ENCODE measurements at places on chromosomes 13 and 19.

DNA sequence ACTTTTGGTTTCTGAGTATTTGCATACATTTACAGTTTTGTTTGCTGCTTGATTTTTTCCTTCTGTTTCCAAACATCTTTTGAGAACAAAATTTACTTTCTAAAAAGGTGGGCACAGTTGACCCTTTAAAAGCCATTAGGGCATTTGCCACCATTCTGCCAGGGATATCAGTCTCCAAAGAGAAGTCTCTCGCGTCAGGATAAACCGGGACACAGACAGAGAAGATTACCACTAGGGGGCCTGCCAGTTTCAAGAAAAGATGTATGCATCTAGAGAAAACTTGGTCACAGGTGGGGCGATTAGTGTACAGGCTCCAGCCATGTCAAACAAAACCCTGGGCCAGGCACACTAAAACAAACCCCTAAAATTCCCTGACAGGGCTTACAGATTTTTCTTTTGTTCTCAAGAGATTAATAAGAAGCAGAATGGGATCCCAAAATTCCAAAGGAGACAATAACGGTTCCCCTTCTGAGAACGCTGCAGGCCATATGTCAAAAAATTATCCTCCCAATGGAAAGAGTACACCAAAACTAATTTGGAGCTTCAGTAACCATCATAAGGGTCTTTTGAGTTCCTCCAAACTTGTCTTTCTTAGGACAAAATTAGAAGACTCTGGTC, 10.7 kb upstream of the PABPC3 start:
- DNase-seq: no peak

DNA sequence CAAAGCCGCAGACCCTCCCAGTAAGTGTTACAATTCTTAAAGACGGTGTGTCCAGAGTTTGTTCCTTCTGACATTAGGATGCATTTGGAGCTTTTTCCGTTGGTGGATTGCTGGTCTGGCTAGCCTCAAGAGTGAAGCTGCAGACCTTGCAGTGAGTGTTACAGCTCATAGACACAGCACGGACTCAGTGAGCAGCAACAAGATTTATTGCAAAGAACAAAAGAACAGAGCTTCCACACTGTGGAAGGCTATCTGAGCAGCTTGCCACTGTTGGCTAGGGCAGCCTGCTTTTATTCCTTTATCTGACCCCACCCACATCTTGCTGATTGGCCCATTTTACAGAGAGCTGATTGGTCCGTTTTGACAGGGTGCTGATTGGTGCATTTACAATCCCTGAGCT, 242.8 kb upstream of the SGCG start:
- no peak for DNase-seq

DNA sequence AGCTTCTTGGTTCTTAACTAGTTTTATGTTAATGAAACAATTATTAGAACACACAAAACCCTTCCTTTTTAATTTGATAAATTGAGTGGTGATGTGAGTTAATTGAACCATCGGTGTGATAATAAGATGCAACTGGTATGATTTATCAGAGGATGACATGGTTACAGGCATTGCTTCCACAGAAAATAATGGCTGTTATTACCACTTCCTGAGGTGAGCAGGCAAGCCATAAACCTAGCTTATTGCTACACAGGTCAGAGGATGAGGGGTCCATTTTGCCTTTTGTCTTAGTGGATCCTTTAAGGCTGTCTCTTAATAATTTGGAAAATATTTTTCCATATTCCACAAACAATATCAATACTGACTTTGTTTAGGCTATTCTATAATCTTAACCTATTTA, 226.6 kb upstream of the EDNRB start:
- no peak for DNase-seq

- no peak for DNase-seq
Observed at GRCh38 chr13:71677124-71677523, 189.9 kb downstream of the DACH1 start.

GRCh38 chr19:38433268-38433733, at the start of gene RYR1:
RYR1 (plus strand) TSS chr19:38433691; CDS start chr19:38433830, 139 bp downstream.
- peak; percentile 51 for DNase-seq

- DNase-seq: no peak
Observed at GRCh38 chr13:102443249-102443648, 41.4 kb upstream of the FGF14 start.

- no peak for DNase-seq
Observed at GRCh38 chr13:39540929-39541605, 61.9 kb downstream of the LHFPL6 start.

GRCh38 chr13:26619358-26619757, 61.9 kb downstream of the WASF3 start:
- no peak for DNase-seq

DNA sequence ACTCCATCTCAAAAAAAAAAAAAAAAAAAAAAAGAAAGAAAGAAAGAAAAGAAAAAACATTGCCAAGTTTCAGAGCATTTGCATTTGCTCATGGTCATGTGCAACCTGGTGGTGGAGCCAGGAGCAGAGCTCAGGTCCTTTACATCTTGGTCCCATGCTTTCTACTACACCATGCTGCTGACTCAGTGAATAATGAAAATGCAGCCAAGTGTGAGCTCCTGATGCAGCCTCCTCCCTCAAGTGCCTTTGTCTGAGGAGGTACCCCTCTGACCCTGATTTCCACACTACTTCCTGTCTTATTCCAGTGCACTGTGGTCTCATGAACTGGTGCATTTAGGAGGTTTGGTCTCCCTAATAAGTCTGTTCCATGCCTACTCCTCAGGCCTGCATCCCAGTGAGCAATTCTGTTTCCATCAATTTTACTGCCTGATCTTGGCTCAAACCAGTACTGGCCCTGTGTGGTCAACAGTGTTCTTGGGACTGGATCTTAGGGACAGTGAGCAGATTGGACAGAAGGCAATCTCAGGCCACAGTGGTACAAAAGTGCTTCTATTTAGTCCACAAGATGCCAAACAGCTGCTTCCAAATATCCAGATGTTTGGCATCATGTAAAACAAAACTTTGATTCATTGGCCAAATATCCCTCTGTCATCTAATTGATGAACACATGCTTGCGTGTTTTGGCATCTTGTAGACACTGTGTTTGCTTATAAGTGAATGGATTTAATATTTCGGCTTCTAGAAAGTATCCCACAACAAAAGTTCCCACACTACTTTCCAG, 28.8 kb upstream of the LRCH1 start:
- DNase-seq: no peak

DNA sequence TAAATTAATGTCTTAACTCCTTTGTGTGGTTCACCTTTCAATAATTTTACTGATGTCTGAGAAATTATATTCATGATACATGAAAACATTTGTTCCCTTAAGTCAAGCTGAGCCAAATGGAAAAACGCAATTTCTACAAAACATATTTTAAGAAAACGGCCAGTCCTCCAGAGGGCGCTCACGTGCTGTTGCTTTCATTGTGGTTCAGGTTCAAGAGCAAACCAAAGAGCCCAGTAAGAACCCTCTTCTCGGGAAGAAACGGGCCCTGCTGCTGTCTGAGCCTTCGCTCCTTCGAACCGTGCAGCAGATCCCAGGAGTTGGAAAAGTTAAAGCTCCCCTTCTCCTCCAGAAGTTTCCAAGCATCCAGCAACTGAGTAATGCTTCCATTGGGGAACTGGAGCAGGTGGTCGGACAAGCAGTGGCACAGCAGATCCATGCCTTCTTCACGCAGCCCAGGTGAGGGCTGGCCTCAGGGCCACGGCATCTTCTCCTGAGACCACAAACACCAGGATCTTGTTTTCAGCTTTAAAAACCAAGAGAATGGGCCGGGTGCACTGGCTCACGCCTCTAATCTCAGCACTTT, 4.3 kb downstream of the FAAP24 start:
- DNase-seq: peak; percentile 48

- DNase-seq: no peak
Observed at GRCh38 chr19:41707502-41707812, 969 bp upstream of the CEACAM5 start.

- no peak for DNase-seq
Observed at GRCh38 chr13:39765801-39766463, 110.5 kb downstream of the COG6 start.

- no peak for DNase-seq
Observed at GRCh38 chr13:83975655-83976165, 93.4 kb upstream of the SLITRK1 start.

GRCh38 chr19:46718157-46718933, 1.4 kb upstream of the PRKD2 start:
- DNase-seq: peak; percentile 67

- DNase-seq: no peak
Observed at GRCh38 chr13:112990783-112991182, 21.8 kb downstream of the MCF2L start.

- no peak for DNase-seq
Observed at GRCh38 chr13:98972627-98973026, 5.2 kb downstream of the DOCK9 start.

DNA sequence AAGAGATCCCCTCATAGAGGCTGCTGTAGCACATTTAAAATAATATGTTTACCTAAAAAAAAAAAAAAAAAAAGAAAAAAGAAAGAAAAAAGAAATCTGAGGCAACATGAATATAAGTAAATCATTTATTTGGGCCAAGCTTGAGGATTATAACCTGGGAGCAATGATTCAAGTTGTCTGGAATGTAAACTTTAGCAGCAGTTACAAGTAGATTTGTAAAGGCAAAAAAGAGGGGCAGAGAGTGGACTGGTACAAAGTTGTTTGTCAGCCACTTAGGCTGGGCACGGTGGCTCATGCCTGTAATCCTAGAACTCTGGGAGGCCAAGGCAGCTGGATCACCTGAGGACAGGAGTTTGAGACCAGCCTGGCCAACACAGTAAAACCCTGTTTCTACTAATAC, 11.3 kb downstream of the ZNF43 start:
- no peak for DNase-seq

DNA sequence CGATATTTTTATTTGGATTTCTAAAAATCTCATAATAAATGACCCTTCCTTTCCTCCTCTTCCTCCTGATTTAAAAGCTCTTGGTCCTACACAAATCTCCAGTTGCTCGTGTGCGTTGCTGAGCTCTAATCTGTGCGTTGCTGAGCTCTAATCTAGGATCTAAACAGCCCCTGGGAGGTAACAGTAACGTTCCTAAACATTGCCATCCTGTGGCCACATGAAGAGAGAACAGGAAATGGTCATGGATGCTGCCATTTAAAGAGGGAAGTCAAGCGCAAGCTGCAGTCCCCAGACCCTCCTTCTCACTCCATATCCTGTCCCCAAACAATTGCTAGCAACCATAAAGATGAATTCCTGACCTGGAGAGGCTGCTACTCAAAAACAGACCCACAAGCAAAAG, 170.8 kb downstream of the NUFIP1 start:
- DNase-seq: no peak

GRCh38 chr13:71499944-71500514, 367.0 kb downstream of the DACH1 start:
- DNase-seq: no peak

DNA sequence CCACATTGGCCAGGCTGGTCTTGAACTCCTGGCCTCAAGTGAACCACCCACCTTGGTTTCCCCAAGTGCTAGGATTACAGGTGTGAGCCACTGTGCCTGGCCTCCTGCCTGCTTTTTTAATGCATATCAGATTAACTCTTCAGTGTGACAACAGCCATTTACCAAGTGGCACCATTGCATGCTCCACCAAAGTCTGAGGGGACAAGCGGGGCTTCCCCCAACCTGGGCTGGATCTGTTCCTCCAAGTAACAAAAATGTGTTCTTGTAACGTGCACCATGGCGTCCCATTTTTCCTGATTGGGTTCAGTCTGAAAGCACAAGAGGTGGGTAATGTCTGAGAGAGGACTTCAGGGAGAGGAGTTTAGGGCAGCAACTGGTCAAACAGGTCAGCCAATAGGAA, 77.8 kb downstream of the TEX29 start:
- no peak for DNase-seq

DNA sequence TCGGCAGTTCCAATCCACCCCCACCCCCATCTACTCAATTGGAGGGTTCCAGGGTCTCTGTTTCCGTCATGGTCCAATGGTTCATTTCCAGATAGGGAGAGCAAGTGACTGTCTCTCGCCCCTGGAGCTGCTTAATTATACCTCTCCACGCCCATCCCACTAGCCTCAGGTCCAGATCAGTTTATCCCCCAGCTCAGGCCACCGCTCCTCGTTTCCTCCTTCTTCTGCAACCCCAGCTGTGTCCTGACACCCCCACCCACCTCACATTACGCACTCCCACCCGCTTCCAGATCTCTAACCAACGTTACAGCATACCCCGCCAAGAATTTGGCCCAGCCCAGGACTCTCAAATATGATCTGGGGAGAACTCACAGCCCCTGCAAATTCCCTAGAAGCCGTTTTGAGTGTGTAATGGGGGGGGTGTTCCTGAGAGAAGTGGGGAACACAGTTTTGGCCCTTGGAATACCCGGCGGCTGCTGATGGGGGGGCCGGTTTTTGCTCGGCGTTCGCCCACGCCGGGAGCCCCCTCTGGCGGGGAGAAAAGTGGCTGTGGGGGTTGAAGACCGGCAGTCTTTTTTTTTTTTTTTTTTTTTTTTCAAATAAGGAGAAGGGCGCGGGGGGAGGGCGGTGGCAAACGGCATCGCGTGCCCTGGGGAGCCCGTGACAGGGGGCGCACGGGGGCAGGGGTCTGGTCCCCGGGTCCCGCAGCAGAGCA, 1.7 kb upstream of the PDE4A start:
- no peak for DNase-seq

- no peak for DNase-seq
Observed at GRCh38 chr19:4774136-4774535, 17.4 kb upstream of the FEM1A start.

DNA sequence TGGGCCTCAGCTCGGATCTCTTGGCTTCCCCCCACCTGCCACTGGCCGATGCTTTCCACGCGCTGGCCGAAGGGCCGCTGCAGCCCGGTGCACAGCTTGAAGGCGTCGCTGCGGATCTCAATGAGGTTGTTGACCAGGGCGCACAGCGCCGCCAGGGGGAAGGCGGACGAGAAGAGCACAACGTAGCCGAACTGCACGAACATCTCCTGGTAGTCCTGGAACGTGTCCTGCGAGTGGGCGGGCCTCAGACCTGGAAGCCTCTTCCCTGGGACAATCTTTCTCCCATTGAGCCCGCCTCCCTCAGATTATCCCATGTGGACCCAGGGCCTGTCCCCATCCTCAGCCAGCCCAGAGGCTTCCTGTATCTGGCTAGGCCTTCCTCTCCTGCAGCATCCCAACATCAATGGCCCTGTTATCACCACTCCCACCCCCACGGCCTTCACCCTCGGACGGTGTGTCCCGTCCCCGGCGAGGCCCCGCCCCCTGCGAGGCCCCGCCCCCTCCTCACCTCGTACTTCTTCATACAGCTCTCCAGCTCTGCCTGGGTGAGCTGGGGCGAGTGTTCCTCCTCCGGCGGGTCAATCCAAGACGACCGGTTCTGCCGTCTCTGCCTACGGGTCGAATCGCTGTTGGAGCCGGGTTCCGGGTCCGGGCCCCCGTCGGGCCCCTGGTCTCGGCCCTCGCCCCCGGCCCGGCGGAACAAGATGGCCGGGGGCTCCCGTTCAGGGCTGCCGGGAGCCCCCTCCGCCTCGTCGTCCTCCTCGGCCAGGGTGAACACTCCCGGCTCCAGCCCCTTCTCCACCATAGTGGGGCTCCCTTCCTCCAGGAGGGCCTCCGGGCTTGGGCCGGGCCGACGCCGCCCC, 6.8 kb downstream of the ANO8 start:
- peak; percentile 66 for DNase-seq

DNA sequence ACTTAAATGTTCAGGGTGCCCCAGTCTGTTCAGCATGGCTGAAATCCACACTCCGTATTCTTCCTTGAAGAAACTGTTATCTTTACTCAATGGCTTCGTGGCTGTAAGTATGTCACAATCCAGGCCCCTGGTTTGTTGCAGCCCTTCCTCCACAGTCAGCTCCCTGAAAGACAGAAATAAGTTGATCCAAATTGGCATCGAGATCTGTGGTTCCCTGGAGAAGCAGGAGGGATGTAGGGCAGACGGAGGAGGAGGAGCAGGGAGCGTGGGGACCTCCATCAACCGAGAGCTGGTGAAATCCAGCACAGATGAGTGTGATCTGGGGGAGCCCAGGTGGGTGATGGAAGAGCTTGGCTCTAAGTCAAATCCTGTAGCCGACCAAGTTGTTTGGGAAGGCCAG, 304 bp downstream of the TSPAN16 start:
- no peak for DNase-seq
